ENCODE measurements at places on chromosomes 5 and 9.
A peak's percentile ranks its signal among the peaks of the same experiment; 100 is the strongest.

DNA sequence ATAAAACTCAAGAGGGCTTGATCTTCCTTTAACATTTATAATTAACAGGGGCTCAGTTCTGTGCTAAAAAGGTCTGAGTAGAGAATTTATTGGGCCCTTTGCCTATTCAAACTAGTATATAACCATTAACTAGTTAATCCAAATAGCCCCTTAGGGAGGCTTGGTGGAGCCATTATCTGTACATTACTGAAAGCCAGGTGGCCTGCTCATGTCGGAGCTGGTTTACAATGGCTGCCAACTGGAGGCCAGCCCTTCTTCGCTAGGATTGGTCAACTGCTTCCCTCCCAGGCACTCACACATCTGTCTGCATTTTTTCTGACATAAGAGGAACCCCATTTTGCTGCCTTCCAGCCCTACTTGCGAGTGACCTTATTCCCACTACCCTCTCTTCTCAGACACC, 30.4 kb upstream of the NDFIP1 start:
- DNase-seq: no peak

DNA sequence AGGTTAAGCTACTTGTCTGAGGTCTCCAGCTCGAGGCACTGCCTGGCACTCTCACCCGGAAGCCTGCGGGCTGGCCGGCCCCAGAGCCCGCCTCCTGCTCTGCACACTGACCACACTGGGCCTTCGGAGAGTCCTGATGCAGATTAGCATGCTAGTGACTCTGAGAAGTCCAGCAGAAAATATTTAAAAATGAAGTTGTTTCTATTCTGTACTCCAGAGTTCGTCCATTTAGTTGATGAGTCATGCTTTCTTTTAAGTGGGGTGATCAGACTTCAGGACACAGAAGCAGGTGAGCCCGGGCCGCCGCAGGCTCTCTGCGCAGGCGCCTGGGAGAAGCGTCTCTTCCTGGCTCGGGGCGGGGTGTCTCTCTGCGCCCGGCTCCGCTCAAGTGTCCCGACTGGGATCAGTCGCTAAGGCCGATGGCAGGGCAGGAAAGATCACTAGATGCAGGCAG, 32.5 kb downstream of the FAM240B start:
- DNase-seq: peak; percentile 45

DNA sequence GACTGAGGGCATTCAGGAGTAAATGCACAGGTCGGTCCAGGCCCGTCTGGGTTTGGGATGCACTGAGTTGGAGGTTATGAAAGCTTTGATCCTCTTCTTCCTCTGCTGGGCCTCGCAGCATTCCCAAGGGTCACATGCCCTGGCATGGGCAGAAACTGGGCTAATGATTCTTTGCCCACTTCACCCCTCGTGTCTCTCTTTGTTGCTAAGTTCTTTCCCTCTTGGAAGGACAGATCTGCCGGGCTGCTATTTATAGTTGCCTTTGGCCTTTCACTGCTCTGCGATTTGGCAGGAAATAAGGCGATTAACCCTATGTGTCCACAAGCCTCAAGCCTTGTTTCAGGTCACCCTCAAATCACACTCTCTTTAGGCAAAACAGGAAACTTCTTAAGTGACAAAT, 66.9 kb downstream of the ENTREP1 start:
- no peak for DNase-seq

- no peak for DNase-seq
These were observed 83.9 kb downstream of the NDFIP1 start for GRCh38 chr5:142192286-142193113.

DNA sequence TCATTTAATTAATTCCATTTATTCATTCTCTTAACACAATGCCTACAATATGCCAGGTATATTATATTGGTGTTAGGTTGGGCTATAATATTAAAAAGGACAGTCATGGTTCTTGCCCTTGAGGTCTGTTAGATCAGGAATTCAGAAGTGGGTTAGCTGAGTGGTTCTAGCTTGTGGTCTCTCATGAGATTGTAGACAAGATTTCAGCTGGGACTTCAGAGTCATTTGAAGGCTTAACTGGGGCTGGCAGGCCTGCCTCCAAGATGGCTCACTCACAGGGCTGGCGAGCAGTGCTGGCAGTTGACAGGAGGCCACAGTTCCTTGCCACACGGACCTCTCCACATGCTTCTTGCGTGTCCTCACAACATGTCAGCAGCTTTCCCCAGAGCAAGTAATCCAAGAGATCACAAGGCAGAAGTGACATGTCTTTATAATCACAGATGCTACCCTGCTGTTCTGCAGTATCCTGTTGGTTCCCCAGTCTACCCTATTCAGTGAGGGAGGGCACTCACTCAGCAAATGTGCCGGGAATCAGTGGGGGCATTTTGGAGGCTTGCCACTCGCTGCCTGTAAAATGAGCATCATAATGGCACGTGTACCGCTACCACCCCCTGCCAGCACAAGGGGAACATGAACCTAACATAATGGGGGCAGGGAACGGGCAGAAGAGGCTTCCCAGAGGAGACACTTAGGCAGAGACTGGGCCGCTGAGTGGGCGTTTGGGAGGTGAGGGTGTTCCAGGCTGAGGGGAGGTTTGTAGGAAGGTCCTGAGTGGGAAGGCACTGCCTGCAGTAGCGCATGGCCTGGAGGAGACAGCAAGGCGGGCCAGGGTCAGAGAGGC, 70.0 kb downstream of the EXOSC2 start:
- DNase-seq: peak; percentile 42

DNA sequence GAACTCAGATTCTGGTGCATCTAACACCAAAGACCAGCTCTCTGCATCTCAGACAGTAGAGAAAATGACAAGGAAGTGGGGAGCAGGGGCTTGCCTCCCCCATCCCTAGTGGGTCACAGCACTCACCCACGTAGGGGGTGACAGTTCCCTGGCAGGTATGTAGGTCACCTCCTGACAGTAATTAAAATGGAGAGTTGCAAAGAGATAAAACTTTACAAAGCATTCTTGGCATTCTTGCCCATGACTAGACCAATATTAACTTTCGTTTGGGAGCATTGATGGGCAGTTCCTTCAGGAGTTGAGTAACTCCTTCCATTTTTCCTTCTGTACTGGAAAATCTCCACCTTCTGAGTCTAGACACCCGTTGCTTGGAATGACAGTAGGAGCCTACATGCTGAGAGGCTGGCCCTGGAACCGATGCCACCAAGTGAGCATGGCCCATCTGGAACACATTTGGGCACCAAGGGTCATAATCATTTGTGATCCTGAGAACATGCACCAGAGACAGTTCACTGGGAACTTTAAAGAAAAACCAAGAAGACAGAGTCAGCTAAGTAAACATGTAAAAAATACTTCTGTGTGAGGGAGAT, 81.5 kb upstream of the MSX2 start:
- no peak for DNase-seq

DNA sequence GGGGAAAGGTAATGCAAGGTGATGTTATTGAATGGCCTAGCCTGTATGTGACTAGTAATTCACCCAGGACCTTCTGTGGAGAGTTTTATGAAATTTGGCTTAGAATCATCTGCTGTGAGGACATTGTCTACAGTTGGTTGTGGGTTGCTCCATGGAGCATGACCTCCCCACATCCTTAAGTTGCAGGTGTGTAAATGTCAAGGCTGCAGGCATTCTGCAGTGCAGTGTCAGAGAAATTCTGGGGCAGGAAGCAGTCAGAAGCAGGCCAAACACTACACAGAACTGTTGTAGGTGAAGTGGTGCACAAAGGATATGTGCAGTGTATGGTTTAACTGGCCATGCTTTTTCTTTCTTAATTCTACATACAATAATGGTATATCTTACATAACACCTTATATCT, 588.3 kb downstream of the EBF1 start:
- DNase-seq: no peak

DNA sequence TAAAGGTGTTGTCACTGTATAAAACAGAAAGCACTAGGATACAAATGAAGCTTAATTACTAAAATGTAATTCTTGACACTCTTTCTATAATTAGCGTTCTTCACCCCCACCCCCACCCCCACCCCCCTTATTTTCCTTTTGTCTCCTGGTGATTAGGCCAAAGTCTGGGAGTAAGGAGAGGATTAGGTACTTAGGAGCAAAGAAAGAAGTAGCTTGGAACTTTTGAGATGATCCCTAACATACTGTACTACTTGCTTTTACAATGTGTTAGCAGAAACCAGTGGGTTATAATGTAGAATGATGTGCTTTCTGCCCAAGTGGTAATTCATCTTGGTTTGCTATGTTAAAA, 43.8 kb downstream of the NDFIP1 start:
- peak; percentile 43 for DNase-seq

GRCh38 chr5:60978968-60979367, 34.0 kb downstream of the NDUFAF2 start:
- no peak for DNase-seq

- DNase-seq: no peak
These were observed 8.1 kb downstream of the RPS6 start for GRCh38 chr9:19371942-19372341.

DNA sequence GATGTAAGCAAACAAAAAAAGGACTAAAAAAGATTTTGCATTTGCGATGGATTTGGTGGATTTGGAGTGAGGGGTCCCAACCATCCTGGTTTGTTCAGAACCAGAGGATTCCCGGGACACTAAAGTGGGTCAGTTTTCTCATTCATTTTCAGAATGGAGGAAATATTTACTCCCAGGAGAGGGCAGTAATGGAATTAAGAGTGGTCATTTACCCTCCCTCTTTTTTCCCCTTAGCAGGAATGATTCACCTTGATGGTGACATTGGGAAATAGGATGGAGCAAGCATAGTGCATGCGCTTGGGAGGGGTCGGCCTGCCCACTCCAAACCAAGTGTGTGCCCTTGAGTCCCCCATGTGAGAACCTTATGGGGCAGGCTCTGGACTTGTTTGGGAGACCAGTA, 164.2 kb upstream of the PUM3 start:
- DNase-seq: no peak

GRCh38 chr5:175694371-175695160, 36.7 kb downstream of the HRH2 start:
- peak; percentile 39 for DNase-seq

DNA sequence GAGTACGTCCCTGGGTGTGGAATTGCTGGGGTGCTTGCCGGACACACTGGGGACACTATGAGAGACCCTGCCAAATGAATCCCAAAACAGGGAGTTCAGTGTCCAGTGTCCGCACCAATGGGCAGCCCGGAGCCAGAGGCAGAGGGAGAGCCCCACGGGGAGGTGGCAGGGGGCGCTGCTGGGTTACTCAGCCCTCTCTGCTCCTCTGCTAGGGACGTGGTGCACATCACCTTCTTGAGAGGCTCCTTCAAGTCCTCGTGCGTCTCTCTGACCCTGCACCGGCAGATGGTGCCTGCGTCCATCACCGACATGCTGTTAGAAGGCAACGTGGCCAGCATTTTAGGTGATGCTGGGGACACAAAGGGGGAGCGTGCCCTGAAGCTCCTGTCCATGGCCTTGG, 20.8 kb downstream of the STKLD1 start:
- DNase-seq: no peak

DNA sequence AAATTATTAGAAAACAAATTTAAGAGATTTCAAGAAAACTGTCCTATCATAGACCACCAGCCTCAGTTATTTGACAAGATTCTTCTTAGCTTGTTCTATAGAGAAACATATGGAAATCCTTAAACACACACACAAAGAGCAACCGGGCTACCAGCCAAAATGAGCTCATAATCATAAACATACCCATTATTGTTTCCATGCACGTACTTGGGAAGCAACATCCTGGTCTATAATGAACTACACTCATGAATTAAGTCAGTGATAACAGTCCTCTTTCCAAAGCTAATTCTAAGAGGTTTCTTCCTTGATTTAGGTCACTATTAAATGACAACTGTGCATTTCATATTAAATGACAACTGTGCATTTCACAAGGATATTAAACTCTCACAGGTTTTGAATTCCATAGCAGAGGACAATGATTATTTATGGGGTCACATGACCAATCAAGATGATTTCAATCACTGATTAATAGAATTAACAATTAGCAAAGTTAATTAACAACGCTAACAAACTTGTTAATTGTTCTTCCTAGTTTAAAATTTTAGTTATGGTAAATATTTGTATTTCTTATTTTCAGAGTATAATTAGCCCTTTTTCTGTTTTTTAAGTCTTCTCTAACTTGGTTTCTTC, 77.0 kb downstream of the OXCT1 start:
- DNase-seq: peak; percentile 88

DNA sequence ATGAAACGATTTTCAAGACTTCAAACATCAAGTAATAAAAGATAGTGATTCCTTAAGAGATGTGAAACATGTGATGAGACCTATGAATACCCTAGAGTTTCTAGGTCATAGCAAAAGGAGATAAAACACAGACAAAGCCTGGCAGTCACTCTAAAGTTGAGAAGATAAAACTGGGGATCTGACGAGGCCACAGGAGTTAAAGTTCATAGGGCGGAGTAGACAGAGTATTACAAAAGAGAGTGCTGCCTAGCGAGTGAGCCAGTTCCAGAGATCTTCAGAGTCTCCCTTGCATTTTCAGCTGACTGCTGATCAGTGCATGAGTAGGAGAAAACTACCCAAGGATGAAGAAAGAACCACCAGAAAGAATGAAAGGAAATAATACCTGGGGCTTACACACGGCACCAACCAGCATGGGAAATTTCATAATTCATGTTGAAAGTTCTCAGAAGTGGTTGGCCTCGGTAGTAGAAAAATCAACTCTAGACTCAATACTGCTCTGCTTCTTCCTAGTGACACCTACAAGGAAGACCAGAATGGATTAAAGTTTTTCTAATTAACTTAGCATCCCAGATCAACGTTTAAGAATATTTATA, 30.4 kb downstream of the FBXO4 start:
- DNase-seq: no peak

GRCh38 chr5:91367344-91367743, 15.8 kb downstream of the ARRDC3 start:
- DNase-seq: no peak

DNA sequence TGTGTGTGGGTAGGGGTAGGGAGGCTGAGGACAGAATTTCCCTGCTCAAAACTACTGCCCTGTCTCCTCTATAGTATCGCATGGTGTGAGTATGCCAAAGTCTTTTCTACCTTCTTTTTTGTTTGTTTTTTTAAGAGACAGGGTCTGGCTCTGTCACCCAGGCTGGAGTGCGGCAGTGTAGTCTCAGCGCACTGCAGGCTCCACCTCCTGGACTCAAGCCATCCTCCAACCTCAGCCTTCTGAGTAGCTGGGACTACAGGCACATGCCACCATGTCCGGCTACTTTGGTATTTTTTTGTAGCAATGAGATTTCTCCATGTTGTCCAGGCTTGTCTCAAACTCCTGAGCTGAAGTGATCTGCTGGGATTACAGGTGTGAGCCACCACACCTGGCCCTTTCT, 2.5 kb downstream of the SRP19 start:
- no peak for DNase-seq

DNA sequence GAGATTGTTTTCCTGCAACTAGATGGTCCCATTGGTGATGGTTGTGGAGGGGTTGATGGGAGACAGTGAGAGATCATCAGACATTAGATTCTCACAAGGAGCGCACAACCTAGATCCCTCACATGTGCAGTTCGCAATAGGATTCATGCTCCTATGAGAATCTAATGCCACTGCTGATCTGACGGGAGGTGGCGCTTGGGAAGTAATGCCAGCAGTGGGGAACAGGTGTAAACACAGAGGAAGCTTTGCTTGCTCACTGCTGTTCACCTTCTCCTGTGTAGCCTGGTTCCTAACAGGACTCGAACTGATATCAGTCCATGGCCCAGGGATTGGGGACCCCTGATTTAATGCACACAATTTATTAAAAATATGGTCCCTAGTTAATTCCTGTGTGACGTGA, 18.8 kb downstream of the SNCAIP start:
- DNase-seq: no peak

All from eye (tissue), 1 donor.